Stimulated activated CD4-positive, alpha-beta T cell treated with anti-CD3 and anti-CD28 coated beads, Interleukin-4, amount 100 ng/mL, for 1 hour (primary cell): ENCODE measurements at places on chromosomes 7 and 10.

- DNase-seq, result no peak
These were observed 137.5 kb upstream of the WDR11 start for GRCh38 chr10:120713573-120714205.

DNA sequence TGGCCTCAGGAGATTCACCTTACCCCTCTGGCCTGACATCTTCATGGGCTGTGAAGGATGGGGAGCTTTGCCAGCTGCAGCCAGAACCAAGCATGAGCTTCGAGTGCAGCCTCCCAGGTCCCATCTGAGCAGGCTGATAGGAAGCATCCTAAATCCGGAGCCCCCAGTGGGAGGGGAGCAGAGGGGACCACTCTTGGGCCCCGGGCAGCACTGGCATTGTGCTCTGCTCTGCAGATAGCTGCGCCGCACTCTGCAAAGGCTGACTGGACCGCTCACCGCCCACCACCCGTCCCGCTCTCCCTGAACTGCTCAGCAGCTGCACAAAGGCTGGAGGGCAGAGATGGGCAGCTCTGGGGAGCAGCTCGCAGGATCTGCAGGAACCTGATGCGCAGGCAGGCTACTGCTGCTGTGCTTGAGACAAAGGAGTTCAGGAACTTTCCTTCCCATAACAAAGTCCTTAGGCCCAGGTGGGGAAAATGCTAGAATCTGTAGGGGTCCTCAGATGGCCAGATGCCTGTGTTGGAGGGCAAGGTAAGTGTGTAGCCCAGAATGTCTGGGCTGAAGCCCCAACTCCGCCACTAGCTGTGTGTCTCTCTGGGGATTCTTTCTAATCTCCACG lies 51.8 kb downstream of the ARHGAP22 start:
- no peak for DNase-seq

DNA sequence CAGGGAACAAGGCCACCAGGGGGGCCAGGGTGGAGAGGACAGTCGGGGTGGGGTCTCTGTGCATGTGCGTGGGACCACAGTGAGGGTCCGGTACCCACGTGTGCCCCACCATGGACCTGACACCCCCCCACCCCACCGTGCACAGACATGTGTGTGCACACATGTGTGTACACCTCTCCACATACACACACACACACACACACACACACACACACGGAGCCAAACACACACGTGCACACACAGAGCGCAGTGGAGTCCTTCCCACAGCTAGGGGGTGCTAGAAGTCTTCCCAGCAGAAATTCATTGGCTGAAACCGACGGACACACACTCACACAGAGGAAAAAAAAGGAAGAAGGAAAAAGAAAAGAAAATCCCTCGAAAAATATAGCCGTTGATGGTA lies 42.8 kb upstream of the GNA12 start:
- DNase-seq, result peak; percentile 43

- DNase-seq, result no peak
These were observed 69.7 kb upstream of the EGR2 start for GRCh38 chr10:62885684-62886461.

GRCh38 chr7:146645383-146645976 lies 528.9 kb downstream of the CNTNAP2 start:
- DNase-seq, result no peak

DNA sequence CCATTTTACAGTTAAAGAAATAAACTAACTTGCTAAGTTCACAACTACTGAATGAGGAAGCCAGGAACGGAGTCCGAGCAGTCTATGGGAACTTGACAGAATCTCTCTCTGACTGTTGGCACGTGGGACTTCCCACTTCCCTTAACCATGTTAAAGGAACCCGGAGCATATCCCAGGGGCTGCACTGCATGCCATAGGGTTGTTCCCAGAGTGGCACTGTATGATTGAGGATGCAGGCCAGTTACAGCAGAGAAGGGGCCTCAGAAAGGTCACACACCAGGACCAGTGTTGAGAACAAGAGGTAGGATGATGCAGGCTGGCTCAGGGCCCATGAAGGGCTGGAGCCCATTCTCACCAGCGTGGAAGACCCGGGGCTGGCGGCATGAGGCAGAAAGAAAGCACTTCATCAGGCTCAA lies 201.8 kb downstream of the NSUN6 start:
- no peak for DNase-seq

- no peak for DNase-seq
These were observed 12.6 kb downstream of the PDAP1 start for GRCh38 chr7:99395616-99396327.

GRCh38 chr10:63260860-63261251 lies 127.7 kb downstream of the NRBF2 start:
- DNase-seq, result no peak

- DNase-seq, result no peak
These were observed 381.3 kb downstream of the KCNMA1 start for GRCh38 chr10:77256346-77256745.

- no peak for DNase-seq
These were observed 104.8 kb upstream of the LAMB4 start for GRCh38 chr7:108234971-108235450.

- DNase-seq, result no peak
These were observed 155.6 kb upstream of the YAE1 start for GRCh38 chr7:39410582-39410981.

DNA sequence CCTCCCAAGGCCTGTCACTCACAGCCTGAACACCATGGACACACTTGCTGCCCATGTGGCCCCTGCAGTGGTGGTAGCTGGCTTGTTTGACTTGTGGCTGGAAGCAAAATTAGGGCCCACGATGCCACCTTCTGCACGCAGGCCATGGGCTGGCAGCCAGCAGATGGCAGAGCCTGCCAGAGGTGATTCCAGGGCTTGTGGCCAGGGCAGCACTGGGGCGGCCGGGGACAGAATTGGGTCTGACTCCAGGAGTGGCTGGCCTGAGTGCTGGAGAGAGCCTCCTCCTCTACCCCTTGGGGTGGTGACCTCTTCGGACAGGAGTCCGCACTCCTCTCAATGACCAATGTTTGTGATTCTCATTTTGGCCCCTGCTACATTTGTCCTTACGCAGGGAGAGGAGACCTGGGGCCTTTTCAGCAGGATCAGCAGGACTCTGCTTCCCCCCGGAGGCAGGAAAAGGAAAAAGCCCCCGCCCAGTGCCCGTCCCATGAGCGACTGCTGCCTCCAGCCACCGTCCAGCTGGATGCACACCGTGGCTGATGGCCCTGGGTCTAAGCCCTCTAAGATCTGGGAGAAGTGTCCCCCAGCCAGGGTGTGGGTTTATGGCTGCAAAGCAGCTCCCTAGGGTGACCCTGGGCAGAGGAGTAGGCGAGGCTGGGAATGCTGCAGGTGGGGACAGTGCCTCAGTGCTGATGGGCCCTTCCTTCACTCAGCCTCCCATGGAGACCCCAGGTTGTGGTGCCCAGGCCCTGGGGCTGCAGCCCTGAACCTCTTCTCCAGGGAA lies 26.5 kb downstream of the DNAJB12 start:
- DNase-seq, result no peak

- no peak for DNase-seq
These were observed 272.0 kb downstream of the DPP6 start for GRCh38 chr7:154324196-154324595.

DNA sequence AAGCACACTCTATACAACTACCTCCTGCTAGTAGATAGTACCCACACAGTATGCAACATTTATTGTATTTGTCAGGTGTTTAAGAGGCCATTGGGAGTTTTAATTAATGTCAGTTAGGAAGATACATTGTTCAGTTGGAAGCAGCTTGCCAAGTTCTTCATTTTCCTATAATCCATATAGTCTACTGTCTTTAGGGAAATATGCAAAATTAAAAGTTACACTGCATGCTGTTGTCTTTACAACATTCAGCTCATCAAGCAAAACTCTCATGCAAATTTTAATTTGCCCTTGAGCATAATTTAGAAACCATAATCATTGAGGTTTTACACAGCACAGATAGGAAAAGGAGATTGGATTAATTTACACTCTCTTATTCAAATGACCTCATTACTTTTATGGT lies 17.4 kb downstream of the FOXP2 start:
- DNase-seq, result no peak

GRCh38 chr10:103592186-103593021 lies 98.9 kb downstream of the NEURL1 start:
- peak; percentile 44 for DNase-seq

DNA sequence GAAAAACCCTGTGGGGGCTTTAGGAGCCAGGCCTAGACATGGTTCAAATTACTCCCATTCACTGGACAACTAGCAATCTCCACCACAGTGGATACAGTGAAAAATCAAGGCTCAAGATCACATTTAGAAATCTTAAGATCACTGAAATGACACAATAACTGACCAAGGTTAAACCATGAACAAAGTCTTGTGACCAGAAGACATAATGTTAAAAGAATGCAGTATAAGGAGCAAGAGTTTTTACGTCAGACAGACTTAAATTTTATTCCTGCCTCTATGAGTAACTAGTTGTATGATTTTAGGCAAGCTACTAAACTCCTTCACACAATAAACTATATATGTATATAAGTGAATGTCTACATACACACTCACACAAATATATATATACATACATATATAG lies 68.5 kb downstream of the MICU1 start:
- no peak for DNase-seq

GRCh38 chr7:68429411-68430117 lies 1168.7 kb upstream of the AUTS2 start:
- DNase-seq, result no peak
